ENCODE measurements at places on chromosomes 6 and 20.

- no peak for DNase-seq
Observed at GRCh38 chr6:32046450-32047083, 8.4 kb downstream of the CYP21A2 start.

DNA sequence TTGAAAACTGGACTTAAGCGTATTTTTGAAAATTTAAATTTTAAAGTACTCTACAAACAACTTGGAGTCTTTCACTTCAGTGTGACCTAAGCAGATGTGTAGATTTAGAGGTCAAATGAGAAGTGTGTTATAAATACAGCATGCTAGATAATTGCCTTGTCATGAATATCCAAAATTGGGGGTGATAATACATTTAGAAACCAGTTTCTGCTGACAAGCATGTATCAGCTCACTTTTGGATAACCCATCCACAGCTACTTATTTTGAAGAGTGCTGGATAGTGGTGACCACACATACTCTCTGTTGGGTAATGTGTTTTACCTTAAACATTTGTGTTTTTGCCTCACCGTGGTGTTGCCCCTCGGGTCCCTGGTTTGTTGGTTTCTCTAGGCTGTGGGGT lies 14.9 kb downstream of the RREB1 start:
- DNase-seq, result no peak

DNA sequence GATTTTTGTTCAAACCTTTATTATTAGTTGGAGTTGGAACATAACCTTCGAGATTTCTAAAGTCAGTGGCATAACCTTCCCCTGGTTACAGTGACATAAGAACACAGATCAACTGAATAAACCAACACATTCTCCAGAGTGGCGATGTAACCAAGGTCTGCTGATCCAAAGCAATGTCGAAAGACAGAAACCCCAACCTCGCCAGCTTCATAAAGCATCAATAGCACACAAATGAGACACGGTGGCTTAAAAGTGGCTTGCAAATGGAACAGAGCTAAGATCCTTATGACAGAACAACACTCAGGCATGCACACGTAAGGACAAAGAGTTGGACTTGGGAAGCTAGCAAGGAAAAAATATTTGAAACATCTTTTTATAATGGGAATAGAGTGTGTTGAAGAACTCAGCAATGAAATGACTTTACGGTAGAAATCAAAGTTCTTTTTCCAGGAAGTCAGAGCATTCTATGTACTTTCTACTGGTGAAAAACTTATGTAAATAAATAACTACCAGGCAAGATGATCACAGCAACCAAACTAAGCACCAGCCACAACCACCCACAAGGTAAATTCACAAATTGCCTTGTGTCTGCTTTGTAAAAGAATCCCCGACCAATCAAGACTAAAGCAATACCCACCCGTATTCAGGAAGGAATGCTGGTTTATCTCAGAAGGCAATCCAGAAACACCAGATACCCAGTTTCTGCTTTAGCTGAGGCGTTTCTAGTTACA lies 61.0 kb upstream of the NHSL1 start:
- no peak for DNase-seq

- DNase-seq, result no peak
Observed at GRCh38 chr6:117194978-117195377, 70.4 kb upstream of the VGLL2 start.

DNA sequence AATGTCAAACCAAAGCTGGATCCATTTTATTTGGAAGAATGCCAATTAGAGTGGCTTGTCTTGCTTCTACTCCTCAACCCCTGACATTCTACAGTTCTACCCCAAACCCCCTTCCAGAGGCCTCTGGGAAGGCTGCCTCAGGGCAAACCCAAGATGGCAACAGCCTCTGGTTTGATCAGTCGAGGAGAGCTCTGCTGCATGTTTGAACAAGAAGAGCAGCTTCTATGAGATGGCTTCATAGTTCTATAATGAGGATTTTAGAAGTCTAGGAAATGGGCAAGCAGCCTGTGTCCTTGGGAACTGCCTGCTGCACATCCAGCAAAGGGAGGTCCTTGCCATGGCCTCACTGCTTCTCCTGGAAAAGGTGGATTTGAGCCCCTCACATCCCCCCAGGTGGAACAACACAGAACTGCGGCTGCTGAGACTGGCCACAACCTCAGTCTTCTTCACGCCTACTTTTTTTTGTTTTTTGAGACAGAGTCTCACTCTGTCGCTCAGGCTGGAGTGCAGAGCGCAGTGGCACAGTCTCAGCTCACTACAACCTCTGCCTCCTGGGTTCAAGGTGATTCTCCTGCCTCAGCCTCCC lies 37.9 kb downstream of the ZC3H12D start:
- no peak for DNase-seq

GRCh38 chr6:158791274-158791855 lies 27.8 kb downstream of the EZR start:
- no peak for DNase-seq

GRCh38 chr6:152151920-152152319 lies 344.4 kb downstream of the ESR1 start:
- no peak for DNase-seq

GRCh38 chr20:3681352-3681930 lies 369 bp downstream of the ADAM33 start:
- DNase-seq, result no peak

DNA sequence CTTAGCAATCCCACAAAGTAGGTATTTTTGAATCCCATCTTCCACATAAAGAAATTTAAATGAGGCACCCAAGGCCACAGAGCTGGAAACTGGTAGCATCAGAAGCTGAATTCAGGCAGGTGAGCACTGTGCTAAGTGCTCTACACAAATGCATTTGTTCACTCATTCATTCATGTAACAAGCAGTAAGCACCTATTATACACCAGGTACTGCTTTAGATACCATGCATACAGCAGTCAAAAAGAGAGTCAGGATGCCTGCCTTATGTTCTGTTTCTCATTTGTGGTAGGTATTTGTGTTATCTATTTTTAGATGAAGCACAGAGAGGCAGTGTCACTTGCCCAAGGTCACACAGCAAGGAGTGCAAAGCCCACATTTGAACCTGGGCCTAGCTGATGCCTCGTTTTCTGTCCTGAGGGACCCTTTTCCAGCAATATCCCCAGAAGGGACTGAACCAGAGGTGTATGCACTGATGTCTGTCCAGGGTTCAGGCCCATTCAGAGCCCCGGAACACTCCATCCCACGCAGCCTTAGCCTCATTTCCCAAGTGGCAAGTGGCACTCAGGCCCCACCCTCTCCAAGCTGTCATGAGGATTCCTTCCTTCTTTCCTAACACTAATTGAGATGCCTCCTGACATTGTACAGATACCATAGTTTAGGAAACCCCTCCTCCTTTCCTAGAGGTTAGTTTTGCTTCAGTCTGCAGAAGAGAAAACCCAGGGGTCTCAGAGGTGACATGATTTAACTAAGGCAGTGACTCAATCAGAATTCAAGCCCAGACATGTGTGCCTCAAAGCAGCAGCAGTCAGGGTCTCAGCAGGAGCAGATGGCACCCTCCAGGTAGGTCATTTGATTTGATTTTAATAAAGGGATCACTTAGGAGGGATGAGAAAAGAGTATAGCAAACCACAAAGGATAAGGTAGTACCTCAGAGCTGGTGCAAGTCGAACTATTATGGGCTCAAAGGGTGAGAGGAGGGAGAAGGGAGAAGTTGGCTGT lies 61.2 kb upstream of the SIRPA start:
- DNase-seq, result no peak

DNA sequence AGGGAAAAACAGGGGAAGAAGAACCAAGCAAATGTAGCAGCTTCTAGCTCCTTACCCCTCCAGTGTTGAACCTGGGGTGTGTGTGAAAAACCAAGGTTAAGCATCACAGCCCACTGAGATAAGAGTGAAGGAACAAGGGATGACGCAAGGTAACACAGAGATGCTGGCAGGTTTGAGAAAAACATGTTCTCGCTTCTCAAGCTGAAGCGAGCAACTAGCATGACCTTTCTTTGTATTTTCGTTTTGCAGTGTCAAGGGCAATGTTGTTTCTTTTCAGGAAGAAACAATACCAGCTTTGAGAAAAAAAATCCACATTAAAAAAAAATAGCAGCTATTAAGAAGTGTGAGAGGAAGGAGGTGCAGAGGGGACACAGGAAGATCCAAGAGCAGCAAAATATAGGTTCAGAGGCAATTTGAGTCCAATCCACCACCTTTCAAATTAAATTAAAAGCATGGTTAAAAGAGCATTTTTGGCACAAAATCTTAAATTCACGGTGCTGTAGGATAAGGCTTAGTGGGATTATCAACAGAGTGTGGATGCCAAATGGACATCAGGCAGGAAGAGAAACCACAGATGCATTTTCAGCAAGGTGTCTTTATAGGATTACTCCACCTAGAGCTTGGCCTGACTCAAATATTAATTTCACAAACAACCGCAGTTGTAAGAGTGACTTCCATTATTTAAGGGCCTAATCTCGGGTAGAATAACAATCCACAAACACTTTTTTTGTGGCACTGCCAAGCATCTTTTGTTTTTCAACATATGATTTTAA lies 70.9 kb downstream of the SYNE1 start:
- no peak for DNase-seq

GRCh38 chr6:32291543-32291942 lies 67.7 kb upstream of the NOTCH4 start:
- no peak for DNase-seq

- DNase-seq, result no peak
Observed at GRCh38 chr6:169189686-169190085, 64.0 kb downstream of the THBS2 start.

- DNase-seq, result no peak
Observed at GRCh38 chr6:3906846-3907151, 57.6 kb downstream of the FAM50B start.

DNA sequence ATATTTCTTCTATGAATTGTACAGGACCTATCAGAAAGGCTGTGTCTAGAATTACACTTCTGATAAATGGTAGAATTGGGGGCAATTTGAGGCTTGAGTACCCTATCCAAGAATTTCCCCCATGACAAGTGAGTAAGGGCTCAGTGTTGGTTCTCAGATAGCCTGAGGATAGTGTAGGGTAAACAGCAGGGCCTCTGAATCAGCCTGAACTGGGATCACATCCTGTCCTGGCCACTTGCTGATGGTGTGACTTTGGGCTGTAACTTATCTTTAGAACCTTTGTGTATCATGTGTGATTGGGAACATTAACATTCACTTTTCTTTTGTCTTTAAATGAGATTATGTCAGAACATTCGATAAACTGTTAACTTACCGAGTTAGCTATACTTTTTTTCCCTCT lies 151.0 kb downstream of the CLIC5 start:
- no peak for DNase-seq

GRCh38 chr6:13600036-13600435 lies 15.1 kb upstream of the NOL7 start:
- no peak for DNase-seq

GRCh38 chr6:143286251-143286795 lies 164.2 kb downstream of the ADAT2 start:
- DNase-seq, result no peak

DNA sequence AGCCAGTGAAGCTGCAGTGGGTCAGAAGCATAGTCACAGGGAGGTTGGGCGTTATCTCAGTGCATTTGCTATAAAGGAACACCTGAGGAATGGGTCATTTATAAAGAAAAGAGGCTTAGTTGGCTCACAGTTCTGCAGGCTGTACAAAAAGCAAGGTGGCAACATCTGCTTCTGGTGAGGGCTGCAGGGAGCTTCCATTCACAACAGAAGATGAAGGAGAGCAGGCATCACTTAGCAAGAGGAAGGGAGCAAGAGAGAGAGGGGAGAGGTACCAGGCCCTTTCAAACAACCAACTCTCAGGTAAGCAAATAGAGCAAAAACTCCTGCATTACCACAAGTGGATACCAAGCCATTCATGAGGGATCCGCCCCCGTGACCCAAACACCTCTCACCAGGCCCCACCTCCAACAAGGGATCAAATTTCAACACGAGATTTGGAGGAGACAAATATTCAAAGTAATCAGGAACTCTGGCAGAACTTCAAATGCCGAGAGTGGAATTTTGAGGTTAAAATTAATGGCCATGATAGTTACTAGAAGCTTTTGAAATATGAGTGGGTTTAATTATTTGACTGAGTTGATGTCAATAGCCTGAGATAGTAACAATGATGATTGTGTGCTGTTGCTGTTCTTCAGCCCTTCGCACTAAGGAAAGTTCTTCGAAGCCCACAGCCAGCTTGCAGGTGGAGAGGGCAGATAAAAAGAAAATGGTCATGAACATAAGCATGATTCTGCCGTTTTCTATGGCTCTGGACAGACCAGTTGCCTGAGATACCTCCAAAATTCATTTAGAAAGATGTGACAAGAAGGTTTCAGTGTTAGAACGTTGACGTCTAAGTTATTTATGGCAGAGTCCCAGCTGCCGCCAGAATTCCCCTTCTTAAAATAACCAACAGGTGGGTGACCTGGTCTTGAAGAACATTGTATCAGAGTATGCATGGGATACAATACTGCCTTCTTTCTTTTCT lies 55.3 kb upstream of the ADTRP start:
- no peak for DNase-seq

DNA sequence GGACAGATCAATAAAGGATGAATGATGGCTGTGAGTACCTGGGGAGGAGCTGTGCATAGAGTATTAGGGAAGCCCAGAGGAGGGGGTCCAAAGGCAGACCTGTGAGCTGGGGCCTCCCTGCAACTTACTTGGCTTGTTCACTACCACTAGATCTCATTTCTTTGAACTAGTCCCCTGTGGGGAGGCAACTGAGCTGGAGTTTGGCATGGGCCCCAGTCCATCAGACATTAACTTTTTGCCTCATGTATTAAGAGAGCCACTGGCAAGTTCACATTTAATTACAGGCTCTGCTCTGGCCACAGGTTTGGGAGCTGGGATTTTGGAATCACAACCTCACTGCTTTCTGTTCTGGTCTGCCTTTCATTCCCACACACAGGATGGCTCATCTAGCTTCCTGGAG lies 254.1 kb downstream of the PRL start:
- no peak for DNase-seq

DNA sequence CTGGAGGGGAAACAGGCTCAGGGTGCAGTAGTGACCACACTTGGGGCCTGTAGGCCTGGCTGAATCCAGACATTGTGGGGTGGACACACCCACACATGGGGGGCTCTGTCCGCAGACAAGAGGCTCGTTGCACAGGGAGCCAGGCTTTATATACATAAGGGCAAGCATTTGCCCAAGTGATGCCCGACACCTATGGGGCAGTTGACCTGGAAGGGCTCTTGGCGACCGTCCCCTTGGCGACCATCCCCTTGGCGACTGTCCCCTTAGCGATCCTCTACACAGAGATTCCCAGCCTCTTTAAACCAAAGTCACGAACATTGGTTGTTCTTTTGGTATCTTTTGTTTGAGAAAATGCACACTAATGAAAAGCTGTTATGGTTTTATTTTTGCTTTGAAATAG lies 2.7 kb downstream of the TOX2 start:
- no peak for DNase-seq

GRCh38 chr6:102229271-102229670 lies 835.8 kb downstream of the GRIK2 start:
- no peak for DNase-seq

- DNase-seq, result no peak
Observed at GRCh38 chr6:34536251-34536958, 19.7 kb downstream of the SPDEF start.

DNA sequence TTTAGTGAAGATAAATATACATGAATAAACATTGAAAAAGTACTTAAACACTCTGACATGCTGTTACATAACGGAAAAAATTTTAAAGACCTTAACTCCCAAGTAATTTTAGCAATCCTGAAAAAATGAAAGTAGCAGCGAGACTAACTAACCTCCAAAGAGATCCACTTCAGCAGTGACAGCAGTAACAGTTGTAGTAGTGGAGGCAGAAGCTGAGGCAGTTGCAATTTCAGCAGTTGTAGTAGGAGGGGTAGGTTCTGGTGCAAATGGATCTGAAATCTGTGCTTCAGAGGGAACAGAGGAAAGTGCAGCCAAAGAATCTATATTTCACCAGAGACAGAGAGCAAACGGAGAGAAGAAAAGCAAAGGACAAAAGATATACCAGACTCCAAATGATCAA lies 88.8 kb downstream of the PRSS35 start:
- DNase-seq, result no peak

GRCh38 chr20:64131406-64131805 lies 24.0 kb upstream of the NPBWR2 start:
- DNase-seq, result no peak
